ENCODE measurements at places on chromosomes 2 and 18.

GRCh38 chr2:241794250-241794823 is 14.7 kb upstream of the NEU4 start:
- DNase-seq, result no peak

DNA sequence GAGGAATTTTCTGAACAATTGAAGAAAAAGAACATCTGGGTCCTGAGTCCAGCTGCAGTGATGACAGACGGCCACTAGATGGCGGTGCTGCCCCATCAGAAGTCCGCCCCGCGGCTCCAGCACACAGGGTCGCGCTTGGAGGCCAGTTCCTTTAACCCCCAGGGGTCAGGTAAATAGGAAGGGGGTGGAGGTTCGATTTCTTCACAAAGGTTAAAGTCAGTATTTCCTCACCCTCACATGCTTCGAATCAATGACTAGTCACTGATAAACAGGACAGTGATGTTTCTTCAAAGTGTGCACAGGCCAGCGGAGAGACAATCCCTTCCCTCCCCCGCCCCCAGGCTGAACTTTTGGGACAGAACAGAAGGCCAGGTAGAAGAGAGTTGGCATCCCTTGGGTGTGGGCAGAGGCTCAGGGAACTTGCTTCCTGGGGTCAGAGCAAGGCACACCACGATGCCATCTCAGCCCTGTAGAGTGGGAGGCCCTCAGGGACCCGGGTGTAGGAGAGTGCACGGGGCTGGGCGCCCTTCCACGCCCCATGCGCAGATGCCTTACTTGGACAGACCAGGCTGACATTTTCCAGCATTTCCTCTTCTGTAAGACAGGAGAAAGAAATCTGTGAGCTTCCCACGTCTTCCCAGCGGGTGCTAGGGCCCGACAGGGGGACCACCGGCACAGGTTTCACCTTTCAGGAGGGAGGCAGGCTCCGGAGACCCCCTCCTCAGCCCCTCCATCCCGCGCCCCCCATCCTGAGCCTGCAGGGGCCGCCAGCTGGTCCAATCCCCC is 722 bp downstream of the APOB start:
- DNase-seq, result peak; percentile 35

GRCh38 chr2:205014201-205014600 is 468.9 kb downstream of the PARD3B start:
- DNase-seq, result no peak

DNA sequence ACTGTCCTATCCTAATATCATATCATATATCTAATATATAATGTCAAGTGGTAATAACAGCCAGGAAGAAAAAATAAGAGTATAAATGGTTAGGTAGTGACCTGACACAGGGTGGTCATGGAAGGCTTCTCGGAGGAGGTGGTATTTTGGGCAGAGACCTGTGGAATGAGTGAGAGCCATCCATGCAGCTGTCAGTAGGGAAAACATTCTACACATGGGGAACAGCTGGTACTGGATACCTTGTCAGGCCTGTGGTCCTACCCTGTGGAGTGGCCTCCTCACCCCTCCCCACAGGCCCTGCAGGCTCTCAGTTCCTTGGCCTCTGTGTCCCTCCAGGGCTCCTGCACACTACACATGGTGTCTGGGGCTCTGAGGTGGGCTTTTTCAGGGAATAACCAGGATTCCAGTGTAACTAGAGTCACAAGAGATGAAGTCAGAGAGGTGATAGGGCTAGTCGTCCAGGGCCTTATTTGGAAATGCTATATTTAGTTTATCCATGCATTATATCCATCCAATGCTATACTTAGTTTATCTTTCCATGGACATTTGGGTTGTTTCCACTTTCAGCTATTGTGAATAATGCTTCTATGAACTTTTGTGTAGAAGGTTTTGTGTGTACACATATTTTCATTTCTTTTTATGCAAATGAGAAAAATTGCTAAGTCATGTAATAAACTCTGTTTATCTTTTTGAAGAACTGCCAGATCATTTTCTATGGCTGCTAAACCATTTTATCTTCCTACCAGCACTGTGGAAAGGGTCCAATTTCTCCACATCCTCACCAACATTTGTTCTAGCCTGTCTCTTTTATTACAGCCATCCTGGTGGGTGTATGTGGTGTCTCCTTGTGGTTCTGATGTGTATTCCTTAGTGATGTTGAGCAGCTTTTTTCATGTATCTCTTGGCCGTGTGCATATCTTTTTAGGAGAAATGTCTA is 75.6 kb downstream of the TPGS2 start:
- DNase-seq, result no peak

- no peak for DNase-seq
These were observed 113.8 kb upstream of the DLX2 start for GRCh38 chr2:172216477-172216876.

DNA sequence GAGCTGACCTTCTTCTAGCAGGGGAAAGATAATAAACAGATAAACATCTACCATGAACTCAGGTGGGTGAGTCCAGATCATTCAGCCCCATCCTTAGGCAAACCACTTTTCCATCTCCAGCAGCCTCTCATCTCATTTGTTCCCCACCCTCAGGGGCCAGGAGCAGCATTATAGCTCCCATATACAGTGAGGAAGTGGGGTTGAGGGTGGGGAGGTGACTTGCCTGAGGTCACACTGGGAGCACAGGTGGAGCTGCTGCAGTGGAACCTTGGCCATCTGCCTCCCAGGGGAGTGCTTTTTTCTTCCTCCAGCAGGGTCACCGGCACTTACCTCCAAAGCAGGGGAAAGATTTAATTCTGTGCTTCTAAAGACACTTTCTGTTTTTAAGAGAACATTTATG is 212.5 kb upstream of the SMAD2 start:
- no peak for DNase-seq

DNA sequence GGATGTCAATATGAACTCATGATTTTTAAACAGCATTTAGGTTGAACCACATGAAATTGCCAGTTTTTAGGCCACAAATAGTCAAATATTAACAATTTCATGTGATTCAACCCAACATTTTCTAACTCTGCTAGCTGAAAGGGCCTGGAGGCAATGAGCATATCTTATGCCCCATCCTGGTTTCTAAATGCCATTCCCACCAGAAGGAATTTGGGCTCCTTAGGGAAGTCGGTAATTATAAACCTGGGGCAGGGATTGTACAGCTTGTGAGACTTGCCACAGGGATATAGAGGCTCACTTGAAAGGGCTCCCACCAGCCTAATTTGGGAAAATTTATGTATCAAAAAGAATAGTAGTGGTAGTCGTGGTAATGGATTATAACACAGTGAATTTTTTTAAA is 178.4 kb upstream of the ALPP start:
- DNase-seq, result no peak

DNA sequence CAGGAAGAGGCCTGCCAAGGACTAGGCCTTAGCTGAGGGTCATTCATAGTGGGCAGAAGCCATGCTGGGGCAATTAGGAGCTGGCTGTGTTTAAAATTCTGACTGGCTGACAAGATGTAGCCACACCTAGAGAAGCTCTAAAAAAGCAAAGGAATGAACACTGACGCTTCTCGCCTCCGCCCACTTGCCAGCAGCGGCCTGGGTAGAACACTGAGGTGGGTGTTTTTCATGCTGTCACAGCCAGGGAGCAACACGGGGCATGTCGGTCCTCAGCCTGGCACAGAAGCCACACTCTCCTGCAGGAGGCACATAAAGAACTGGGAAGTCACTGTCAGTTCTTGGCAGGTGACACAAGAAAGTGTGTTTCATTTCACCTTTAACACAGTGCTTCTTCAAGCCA is 10.4 kb downstream of the CHST10 start:
- DNase-seq, result no peak
